ENCODE measurements at places on chromosomes 2 and 18.

- DNase-seq: no peak
Measured at GRCh38 chr2:228688007-228688645, 506.6 kb upstream of the SPHKAP start.

GRCh38 chr2:226184940-226185615 is 614.5 kb downstream of the IRS1 start:
- DNase-seq: no peak

DNA sequence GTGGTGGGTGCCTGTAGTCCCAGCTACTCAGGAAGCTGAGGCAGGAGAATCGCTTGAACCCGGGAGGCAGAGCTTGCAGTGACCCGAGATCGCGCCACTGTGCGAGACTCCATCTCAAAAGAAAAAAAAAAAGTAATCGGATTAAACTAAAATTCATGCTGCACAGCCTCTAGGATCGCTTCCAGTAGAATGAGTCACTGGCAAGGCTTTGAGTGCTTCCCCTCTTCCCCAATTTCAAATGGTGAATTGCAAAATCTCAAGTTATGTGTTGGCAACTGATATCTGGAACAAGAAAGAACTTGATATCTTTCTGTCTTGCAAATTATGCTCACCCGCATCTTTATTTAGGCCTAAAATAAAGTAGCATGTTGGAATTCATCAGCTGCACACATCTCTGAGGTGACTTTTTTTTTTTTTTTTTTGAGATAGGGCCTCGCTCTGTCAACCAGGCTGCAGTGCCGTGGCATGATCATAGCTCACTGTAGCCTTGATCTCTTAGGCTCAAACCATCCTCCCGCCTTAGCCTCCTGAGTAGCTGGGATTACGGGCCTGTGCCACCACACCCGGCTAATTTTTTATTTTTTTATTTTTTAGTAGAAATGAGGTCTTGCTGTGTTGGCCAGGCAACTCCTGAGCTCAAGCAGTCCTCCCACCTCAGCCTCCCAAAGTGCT is 12.7 kb downstream of the TTC39C start:
- DNase-seq: no peak

GRCh38 chr18:46239998-46240397 is 135.8 kb downstream of the HAUS1 start:
- DNase-seq: no peak

DNA sequence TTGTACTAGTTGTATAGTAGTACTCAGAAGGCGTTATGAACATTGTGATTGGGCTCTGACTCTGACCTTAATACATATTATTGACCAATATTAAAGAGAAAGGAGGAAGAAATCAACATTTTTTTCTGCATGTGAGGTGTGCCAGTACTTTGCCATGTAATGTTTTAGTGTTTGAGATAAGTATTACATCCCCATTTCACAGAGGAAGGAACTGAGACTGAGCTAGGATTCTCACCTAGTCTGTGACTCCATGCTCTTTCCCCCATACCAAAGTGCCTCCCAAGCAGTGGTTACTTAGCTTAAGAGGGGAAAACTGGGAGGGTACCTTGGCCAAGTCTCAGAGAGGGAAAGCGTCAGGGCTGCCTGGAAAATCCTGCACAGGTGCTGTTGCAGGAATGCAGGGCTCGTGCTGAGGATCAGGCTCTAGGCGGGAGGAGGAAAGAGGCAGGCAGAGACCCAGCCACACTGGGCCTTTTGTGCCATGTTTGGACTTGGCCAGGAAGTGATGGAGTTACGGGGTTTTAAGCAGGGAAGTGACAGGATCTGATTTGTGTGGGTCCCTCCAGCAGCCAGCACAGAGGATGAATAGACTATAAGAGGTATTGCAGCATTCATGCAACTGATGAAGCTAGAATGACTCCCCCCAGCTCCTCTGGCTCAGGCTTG is 1.7 kb downstream of the PNKD start:
- no peak for DNase-seq

GRCh38 chr18:1581581-1581980 is 676.9 kb downstream of the ADCYAP1 start:
- DNase-seq: no peak
